ENCODE measurements at places on chromosomes 7 and 10.

- no peak for DNase-seq
Measured at GRCh38 chr10:59258890-59259289, 82.4 kb downstream of the PHYHIPL start.

DNA sequence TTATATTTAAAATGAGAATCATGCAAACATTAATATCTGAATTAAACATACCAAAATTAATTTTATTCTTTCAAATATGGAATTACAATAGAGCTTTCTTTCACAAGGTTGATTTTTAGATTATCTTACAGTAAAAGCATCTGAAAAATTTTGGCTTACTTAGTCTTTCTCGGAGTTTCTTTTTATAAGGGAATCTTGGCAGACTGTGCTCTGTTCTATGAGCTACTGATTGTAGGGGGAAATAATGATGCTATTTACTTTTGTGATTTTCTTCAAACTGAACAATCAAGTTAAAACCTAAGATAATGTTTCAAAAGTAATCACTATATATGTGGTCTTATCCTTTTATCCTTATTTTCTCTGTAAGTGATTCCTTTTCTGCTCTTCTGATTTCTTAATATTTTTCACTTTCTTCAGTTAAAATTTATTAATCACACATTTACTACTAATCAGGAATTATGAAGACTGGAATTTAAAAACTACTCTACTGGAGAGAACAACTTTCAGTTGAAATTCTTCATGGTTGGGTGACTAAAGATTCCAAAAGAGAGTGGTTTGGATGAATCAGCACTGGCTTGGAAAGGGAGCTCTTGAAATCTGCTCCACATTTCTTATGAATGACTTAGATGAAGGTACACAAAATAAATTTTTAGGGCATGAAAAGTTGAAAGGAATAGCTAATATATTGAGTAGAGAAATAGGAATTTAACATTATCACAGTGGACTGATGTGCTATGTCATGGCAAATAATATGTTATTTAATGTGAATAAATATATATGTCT lies 103.9 kb downstream of the PPP1R9A start:
- no peak for DNase-seq

- no peak for DNase-seq
Measured at GRCh38 chr7:98210513-98211220, 572 bp upstream of the BHLHA15 start.

- DNase-seq, result no peak
Measured at GRCh38 chr10:96138102-96138501, 8.0 kb downstream of the ZNF518A start.

- no peak for DNase-seq
Measured at GRCh38 chr7:3092468-3092867, 48.8 kb upstream of the CARD11 start.

- no peak for DNase-seq
Measured at GRCh38 chr10:34413756-34414587, 401.1 kb downstream of the PARD3 start.

GRCh38 chr7:155507576-155507975 lies 38.8 kb downstream of the CNPY1 start:
- no peak for DNase-seq

GRCh38 chr7:128405471-128406313 lies 4.1 kb downstream of the IMPDH1 start:
- no peak for DNase-seq

- no peak for DNase-seq
Measured at GRCh38 chr10:18238870-18239485, 98.8 kb downstream of the CACNB2 start.

DNA sequence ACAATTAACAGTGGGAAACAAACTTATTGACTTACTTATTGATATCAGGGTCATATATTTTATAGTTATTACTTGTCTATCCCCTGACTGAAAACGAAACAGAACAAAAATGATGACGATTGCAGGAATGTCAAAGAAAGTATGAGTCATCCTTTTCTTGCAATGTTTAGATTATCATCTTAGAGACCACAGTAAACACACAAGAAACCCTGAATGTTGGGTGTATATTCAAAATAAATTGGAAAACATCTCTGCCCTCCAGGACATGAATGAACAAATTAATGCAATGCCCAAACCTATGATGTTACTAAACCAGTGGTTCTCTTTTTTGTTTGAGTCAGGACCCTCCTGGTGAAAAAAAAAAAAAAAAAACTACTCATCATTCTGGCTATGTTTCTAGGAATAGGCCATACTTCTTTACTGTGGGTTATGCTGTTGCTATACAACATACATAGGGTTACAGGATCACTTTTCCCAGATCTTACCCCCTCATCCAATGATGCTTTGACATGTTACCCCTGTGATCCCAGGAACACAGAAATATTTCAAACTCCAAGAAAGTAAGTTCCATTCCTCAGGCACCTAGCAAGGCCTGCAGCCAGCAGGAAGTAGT lies 623.4 kb upstream of the IGFBP3 start:
- DNase-seq, result no peak

All from left lobe of liver (tissue), 2 donors.